ENCODE measurements at places on chromosomes 4 and X. TPM values are rescaled to one million over a fixed set of nuclear protein-coding genes. Genes with fewer than 3 reads are reported as not detected.

The PGRMC1 gene
- 96.4 TPM for total RNA-seq

The PRAF2 gene
- total RNA-seq: 36.4 TPM

The PRRG1 gene
- total RNA-seq: 9.3 TPM

The NIPAL1 gene
- 0.28 TPM for total RNA-seq

The RADX gene
- total RNA-seq: 0.37 TPM

The RHOXF1 gene
- total RNA-seq: not detected

The NONO gene
- total RNA-seq: 166 TPM

The LAMTOR3 gene
- total RNA-seq: 30.6 TPM

The CCNQ gene
- 15.8 TPM for total RNA-seq

The POU3F4 gene
- not detected for total RNA-seq

The CYLC1 gene
- not detected for total RNA-seq

The BLOC1S4 gene
- total RNA-seq: 9.7 TPM

The ABLIM2 gene
- total RNA-seq: 23.8 TPM

The AR gene
- 15.4 TPM for total RNA-seq

The PRMT9 gene
- total RNA-seq: 10.7 TPM

The CDKL2 gene
- total RNA-seq: 1.3 TPM

The USP53 gene
- total RNA-seq: 87.6 TPM

The TLR3 gene
- 13.8 TPM for total RNA-seq

The PGAM4 gene
- not detected for total RNA-seq

The IDS gene
- 102 TPM for total RNA-seq

The PCDH11X gene
- 0.60 TPM for total RNA-seq

The SYN1 gene
- 2.3 TPM for total RNA-seq

The MXD4 gene
- total RNA-seq: 43.7 TPM

The LGI2 gene
- 52.3 TPM for total RNA-seq

The CXCL3 gene
- total RNA-seq: 1.8 TPM

The PDE6B gene
- 1.4 TPM for total RNA-seq

The ABCD1 gene
- 22.6 TPM for total RNA-seq

The CFAP47 gene
- not detected for total RNA-seq

The ADH5 gene
- total RNA-seq: 226 TPM

The MAGEA12 gene
- total RNA-seq: not detected

The EXOC1L gene
- not detected for total RNA-seq

The SPOCK3 gene
- not detected for total RNA-seq

The MND1 gene
- total RNA-seq: 1.9 TPM

The CXCL6 gene
- total RNA-seq: not detected

The NUDT10 gene
- total RNA-seq: 1.9 TPM

Data from posterior vena cava (tissue), 2 donors.